ENCODE measurements at places on chromosomes 3 and 15.

GRCh38 chr3:170355738-170356595, 1.5 kb upstream of the SKIL start:
- peak; percentile 71 for DNase-seq

- DNase-seq: no peak
Measured at GRCh38 chr3:136281966-136282520, 31.9 kb downstream of the PCCB start.

DNA sequence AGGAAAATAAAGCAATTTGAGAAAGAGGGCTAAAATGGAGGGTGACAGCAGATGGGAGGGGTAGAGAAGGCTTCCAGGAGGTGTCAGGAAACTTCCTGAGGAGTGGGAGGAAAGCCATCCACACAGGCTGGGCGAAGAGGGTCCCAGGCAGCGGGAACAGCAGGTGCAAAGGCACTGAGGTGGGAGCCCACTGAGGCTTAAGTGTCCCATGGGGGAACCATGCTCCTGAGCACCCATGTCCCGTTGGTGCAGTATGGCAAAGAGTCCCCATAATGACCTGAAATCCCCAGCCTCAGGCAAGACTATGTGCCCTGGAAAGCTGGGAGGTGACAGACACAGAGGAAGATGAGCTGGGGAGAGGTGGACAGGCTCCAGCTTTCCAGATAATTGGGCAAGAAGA, 30.0 kb downstream of the CFAP100 start:
- no peak for DNase-seq

DNA sequence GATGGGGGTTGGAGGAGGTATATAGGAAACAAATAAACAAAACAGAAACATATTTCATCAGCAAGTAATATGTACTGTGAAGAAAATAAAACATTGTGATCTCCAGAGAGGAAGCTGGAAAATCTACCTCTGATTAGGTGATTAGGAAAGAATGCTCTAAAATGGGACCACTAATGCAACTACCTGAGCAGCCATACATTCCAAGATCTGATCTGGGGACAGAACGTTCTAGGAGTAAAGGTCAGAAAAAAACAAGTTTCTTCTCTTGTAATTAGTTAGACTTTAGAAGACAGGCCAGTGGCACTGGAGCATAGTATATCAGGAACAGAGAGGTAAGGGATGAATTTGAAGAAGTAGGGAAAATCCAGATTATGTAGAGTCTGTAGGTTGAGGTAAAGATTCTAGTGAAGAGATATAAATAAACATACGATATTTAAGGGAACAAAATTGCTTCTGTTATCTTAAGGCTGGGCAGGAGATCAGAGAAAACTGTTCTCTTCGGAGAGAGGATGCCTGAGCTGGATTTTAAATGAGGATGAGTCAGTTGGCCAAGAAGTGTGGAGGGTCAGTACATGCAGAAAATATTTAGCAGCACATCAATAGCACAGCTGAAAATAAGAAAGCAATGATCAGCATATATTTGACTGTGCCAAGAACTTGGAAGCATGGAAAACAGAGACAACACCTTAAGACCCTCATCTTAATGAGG, 429.5 kb downstream of the NLGN1 start:
- DNase-seq: peak; percentile 13

- DNase-seq: no peak
Measured at GRCh38 chr15:36557364-36557763, 22.1 kb upstream of the CDIN1 start.

DNA sequence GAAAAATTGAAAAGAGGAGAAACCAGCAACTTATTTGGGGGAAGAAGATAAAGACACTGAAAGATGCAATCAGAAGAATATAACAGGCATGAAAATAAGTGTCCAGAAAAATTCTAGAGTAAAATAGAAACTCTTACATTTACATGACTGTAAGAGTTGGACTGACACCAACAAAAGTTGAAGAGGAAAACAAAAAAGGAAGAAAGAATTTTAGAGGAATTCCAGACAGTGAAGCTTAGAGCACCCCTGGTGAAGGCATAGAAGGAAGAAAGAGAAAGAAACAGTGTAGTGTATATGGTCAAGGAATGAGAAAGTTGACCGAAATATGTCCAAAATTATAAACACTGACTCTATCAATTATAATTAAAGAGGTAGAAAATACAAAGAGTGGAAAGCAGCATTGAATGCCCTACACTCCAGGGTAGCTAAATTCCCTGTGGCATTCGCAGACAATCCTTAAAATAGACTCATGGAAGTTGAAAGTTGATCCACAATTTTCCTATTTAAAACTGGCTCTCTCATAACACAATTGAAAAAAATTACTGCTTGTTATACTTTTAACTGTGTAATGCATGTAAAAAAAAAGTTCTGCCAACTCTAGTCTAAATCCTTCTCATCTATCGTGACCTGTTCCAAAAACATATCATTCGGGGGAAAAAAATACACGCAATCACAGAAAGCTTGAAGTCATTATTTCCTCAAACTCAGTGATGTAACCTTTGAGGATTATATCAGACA, 102.6 kb upstream of the ABI3BP start:
- peak; percentile 7 for DNase-seq

DNA sequence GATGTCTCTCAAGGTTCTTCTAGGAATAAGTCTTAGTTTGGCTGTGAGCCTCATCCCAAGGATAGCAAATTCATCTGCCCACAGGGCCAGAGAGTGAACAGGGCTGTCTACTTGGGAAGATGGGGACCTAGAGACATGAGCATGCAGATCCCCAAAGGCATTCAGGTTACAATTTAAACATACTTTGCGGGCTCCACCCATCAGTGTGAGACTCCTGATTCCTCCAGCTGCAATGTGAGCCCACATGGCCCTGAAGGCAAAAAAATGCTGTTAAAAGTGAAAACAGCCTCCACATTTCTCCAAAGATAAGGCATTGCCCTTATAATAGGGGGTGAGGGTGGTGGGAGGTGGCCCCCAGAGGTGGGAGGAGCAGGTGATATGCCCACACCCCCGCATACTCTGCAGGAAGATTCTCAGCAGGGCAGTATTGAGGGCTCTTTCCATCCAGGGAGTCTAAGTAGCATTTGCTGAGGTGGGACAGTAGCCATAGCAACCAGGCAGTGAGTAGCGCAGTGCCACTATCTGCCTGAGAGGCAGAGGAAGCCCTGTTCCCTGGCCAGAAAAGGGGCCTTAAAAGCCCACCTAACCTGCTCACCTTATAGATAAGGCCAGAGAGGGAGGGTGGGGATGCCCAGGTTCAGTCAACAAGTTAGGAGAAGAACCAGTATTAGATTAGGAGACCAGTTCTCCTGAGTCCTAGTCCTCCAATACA, 31.2 kb downstream of the TGM4 start:
- DNase-seq: no peak

DNA sequence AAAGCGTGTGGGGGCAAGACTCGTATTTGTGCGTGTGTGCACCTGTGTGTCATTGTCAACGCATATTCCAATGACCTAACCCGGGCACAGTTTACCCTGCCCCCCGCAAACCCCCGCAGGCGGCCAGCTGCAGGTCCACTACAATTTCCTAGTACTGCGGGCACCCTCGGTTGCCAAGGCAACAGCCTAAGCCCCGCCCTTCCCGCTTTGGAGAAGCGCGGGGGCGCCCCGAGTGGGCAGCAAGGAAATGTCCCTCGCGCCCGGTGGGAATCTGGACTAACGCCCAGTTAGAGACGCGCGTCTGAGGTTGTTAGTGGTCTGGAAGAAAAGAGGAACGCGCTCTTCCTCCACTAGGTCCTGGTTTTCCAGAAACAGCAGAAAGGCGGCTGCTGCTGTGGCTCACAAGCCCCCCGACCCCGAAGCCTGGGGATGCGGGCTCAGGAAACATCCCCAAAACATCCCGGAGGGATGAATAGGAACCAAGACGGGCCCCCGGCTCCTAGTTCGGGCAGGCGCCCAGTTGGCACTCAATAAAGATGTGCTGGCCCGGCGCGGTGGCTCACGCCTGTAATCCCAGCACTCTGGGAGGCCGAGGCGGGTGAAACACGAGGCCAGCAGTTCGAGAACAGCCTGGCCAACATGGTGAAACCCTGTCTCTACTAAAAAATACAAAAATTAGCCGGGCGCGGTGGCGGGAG, 1.1 kb downstream of the ABHD14A start:
- DNase-seq: peak; percentile 68

GRCh38 chr3:66104535-66104934, 65.8 kb upstream of the MAGI1 start:
- DNase-seq: no peak

- DNase-seq: no peak
Measured at GRCh38 chr3:55244247-55244646, 242.9 kb downstream of the WNT5A start.

GRCh38 chr15:62886431-62887071, 156.0 kb upstream of the TPM1 start:
- DNase-seq: no peak

GRCh38 chr15:81887912-81888311, 157.9 kb downstream of the MEX3B start:
- DNase-seq: peak; percentile 87

DNA sequence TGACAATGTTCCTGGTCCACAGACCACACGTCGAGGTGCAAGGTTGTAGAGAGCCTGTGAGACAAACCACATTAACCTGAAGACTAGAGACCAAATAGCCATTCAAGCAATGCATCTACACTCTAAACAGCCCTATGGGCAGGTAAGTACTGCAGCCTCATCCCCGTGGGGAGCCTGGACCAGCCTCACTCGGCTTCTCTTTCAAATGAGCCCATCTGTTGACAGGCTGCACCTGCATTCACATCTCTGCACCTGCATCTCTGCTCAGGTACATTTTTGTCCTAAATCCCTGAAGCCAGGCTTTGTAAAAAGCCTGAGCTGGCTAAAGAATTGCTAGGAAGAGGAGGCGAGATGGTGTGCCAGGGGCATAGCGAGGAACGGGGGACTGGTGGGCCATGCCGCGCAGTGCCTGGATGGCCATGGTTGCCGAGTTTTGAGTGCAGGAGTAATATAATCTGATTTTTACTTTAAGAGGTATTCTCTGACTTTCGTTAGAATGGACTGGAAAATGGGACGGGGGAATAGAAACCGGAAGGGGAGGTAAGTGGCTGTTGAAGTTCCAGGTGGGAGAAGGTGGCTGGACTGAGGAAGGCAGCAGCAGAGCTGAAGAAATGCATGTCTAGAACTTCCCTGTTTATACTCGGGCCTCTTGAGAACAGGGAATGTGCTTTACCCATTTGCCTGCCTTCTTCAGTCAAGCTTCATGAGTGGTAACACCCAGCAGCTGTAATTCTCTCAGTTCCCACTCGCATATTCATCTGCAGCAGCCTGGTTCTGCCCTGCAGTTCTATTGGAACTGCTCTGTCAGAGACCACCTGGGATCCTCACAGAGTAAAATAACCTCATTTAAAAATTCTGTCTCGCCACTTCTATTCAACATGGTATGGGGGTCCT, 226.4 kb downstream of the OPA1 start:
- DNase-seq: no peak

- DNase-seq: peak; percentile 96
Measured at GRCh38 chr3:143480344-143480743, 360.8 kb downstream of the CHST2 start.

DNA sequence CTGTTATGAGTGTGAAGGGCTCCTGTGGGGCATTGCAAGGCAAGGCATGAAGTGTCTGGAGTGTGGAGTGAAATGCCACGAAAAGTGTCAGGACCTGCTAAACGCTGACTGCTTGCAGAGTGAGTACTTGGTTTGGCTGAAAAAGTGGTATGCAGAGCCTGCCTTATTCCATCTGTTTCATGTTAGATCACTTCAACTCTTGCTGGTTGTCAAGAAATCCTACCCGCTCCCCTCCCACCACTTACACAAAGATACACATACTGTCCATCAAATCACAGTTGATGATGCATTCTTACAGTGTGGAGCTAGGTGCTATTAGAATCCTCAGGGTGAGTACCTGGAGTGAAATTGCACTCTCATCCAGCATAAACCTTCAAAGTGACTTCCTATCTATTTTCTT, 272.1 kb downstream of the UNC13C start:
- DNase-seq: no peak

DNA sequence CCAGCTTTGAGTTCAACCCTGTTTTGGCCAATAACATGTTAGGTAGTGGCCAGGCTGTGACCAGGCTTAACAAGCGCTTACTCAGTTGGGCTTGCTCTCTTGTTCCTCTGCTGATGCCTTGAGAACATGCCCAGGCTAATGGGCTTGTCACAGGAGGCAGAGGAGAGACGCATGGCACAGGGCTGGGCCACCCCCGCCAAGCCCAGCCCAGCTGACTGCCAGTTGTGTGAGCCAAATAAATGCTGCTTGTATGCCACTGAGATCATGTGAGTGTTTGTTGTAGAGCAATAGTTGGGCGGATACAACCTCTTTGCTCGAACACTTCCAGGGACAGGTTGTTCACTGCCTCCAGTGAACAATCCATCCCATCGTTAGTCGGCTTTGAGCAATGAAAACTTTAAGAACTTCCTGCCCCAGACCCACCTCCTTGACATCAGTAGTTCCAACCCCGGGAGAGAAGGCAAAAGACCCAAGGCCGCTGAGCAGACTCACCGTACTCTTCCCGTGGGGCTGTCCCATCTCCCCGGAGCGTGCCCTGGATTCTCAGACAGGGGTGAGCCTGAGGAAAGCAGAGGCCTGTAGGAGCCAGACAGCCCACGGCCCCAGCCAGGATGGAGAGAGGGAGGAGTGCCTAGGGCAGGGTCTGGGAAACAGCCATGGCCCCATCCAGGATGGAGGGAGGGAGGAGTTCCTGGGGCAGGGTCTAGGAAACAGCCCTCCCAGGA, 4.1 kb downstream of the PLA2G4F start:
- DNase-seq: peak; percentile 34

- no peak for DNase-seq
Measured at GRCh38 chr3:31748933-31749295, 216.2 kb downstream of the STT3B start.

DNA sequence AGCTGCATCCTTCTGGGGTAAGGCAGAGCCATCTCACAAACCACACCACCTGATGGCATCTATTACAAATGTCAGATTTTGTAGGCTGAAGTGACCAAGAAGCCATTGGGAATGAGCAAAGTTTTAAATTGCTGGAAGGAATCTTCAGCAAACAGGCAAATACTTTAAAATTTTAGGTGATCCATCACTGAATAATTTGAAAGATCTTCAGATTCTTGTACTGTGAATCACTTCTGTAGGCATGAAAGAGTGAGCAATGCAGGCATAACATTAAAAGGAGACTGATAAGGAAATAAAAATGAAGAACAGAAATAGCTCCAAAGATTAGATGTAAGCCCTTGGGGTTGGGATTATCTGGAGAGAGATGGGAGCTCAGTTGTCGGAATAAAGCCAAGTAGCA, 36.0 kb upstream of the ALDH1L1 start:
- DNase-seq: peak; percentile 44

DNA sequence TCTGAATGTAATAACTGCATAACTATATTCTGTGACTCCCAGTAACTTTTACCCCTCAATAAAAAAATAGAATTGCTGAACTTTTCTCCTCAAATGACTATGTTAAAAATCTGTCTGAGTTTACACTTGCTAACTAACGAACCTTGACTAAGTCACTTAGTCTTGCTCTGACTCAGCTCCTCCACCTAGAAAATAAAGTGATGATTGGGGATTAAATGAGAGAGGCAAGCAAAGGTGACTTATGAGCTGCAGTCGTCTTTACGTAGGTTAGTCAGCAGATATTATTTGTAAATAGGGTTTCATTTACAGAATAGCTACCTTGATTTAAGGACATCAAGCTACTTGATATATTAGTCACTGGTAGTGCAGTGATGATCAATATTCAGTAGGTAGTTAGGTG, 476.9 kb downstream of the MECOM start:
- no peak for DNase-seq
